ENCODE measurements at places on chromosomes 2 and 18.

GRCh38 chr18:61400016-61400635 lies 66.9 kb downstream of the CDH20 start:
- DNase-seq, result no peak

DNA sequence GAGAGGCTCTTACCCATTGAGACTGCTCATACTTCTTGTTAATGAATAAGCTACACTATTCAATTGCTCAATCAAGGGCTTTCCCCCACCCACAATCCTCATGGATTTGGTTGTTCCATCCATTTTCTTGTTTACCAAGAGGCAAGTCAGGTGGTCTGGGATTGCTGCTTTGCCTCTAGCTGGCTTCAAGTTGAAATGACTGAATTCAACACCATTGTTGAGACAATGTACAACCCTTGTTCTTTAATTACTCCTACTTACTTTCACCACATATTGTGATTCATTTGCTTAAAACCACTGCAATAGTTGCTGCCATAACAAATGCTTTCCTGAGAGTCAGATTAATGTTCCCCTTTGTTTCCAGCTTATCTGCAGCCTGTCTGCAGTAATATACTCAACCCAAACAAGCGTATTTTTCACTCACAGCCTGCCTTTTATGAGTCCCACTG lies 532.2 kb downstream of the RIT2 start:
- no peak for DNase-seq

GRCh38 chr2:86254576-86255538 lies 55.6 kb downstream of the MRPL35 start:
- DNase-seq, result no peak

GRCh38 chr2:139495851-139496250 lies 715.7 kb upstream of the NXPH2 start:
- no peak for DNase-seq

DNA sequence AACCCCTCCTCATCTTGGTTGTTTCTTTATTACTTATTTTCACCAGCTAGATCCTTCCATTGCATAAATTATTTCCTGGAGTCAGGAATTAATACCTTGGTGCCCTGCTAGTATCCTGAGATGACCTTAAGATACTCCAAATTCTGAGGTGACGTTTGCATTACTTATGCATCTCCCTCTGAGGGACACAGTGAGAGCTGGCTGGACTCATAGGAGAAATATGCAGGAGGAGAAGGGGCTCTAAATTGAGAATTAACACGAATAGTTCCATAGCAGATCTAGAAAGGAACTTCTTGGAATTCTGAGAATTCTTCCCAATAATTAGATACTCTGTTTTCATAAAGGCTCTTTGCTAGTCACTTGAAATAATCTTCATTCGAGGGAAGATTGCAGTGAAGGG lies 310.6 kb upstream of the ZEB2 start:
- no peak for DNase-seq
